ENCODE measurements at places on chromosomes 7 and 10.

DNA sequence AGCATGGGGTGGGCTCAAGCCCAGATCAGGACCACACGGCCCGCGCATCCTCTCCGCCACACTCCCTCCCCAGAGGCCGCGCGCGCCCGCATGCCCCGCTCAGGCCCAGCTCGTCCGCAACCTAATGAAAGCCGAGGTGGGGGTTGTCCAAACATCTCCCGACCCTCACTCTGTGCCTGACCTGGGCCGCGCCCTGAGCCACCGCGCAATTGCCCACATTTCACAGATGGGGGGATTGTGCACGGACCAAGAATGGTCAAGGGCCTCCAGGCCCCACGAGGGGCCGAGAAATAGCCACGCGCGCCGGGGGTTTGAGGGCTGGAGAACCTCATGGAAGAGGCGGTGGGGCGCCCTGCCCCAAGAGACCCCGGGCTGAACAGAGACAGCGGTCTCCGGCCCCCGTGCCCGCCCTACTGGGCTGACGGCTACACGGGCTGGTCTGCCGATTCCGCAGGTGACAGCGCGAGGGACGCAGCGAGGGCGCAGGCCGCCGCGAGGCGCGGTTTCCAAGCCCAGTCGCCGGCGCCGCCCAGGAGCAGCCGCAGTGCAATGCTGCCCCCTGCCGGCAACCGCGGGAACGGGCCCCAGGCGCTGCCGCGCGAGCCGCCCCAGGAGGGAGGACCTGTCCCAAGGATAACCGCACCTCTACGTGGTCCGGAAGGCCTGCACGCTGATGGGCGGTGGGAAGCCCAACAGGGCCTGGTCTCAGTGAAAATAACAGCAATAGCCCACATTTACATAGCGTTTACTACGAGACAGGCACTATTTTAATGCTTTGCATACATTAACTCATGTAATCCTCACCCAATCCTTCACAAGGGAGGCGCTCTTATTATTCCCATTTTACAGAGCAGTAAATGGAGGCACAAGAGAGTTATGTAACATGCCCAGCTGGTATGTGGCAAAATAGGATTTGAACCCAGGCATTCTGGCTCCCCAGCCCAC lies 10.5 kb upstream of the GRID1 start:
- DNase-seq, result peak; percentile 80

GRCh38 chr7:94311515-94311914 lies 83.2 kb upstream of the COL1A2 start:
- DNase-seq, result no peak

DNA sequence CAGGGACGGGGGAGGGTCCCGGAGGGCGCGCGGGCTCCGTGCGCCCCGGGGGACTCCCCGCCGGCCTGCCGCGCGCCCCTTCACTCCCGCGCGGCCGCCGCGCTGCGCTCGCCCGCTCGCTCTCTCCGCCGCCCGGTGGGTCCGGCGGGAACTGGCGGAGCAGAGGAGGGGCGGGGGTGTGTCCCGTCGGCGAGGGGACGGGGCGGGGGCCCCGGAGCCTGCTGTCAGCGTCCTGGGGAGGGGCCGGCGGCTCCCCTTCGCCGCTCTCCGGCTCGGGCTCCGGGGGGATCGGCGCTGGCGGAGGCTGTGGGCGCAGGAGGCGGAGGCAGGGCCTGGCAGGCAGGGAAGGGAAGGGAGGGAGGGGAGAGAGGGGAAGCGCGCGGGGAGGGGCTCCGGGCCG lies at the start of gene SH3PXD2A:
Gene SH3PXD2A (minus strand): TSS at position 153 of the 400 bp plus-strand sequence. CDS start 310 bp downstream, outside the sequence.
- DNase-seq, result peak; percentile 38

DNA sequence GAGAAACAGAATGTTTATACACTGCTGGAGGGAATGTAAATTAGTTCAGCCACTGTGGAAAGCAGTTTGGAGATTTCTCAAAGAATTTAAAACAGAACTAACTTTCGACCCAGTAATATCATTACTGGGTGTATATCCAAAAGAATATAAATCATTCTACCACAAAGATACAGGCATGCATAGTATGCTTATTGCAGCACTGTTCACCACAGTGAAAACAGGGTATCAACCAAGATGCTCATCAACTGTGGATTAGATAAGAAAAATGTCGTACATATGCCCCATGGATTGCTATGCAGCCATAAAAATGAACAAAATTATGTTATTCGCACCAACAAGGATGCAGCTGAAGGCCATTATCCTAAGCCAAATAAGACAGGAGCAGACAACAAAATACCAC lies 343.1 kb upstream of the KCND2 start:
- no peak for DNase-seq

GRCh38 chr7:70063371-70063770 lies 465.1 kb downstream of the AUTS2 start:
- DNase-seq, result no peak

- DNase-seq, result no peak
Measured at GRCh38 chr7:40655426-40655825, 520.6 kb downstream of the SUGCT start.

GRCh38 chr10:28594406-28594805 lies 61.5 kb downstream of the WAC start:
- no peak for DNase-seq

- DNase-seq, result no peak
Measured at GRCh38 chr10:119713744-119714483, 11.9 kb upstream of the INPP5F start.

DNA sequence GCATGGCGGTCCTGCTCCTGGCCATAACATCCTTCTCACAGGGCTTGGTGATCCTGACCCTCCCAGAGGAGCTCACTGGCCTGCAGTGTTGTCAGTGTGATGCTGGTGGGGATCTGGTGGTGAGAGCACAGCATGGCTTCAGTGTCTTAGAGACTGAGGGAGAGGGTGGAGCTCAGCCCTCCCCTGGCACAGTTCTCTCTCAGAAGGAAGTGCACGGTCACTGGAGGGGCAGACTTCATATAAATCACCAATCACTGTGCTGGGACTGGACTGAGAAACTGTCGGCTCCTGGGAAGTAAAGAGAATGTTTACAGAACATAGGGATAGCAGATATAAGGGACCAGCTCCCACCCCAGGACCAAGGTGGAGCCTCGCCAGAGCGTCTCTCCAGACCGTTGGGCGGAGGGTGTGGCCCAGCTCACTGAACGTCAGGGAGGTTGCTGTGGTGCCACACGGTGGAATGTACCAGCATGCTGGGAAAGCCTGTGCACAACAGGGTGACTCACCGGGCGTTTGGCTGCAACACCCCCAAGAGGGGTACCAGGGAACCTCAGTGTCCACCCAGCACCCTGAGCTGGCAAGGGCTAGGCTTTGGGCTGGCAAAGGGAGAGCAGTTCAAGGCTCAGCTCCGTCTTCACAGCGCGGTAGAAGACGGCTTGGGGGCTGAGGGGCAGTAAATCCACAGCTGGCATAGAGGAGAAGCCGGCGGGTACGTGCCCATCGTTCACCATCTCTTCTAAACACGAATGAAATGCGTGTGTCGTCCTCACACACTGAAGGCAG lies 8.8 kb upstream of the GET4 start:
- no peak for DNase-seq

- no peak for DNase-seq
Measured at GRCh38 chr7:22591271-22591670, 91.3 kb upstream of the STEAP1B start.

- no peak for DNase-seq
Measured at GRCh38 chr7:104967595-104967994, 46.4 kb upstream of the KMT2E start.

DNA sequence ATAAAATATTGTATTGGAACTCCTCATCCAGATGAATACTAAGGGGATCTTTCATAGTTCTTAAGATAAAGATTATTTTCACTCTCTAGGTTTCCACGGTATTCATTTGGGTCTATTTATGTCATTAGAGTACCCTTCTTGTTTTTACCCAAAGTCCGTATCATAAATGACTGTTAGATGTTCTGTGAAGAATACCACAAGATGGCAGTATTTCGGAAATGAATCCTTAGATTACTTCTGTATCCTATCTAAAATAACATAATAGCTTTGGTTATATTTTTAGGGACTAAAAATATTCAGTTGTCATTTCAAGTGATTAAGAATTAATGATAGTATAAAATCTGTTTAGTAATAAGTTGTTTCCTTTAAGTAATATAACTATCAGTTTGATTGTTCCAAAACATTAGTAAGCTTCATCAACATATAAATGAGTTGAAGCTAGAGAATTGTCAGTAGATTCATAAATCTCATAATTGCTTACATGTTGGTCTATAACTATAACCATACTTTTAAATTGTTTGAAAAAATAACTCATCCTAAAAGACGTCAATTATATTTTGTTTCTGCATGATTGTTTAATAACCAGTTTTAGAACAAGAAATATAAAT lies 337.5 kb upstream of the KCND2 start:
- no peak for DNase-seq

GRCh38 chr7:151505433-151505832 lies 14.3 kb downstream of the RHEB start:
- DNase-seq, result no peak

- DNase-seq, result no peak
Measured at GRCh38 chr7:116528008-116528789, 3.4 kb downstream of the CAV1 start.

DNA sequence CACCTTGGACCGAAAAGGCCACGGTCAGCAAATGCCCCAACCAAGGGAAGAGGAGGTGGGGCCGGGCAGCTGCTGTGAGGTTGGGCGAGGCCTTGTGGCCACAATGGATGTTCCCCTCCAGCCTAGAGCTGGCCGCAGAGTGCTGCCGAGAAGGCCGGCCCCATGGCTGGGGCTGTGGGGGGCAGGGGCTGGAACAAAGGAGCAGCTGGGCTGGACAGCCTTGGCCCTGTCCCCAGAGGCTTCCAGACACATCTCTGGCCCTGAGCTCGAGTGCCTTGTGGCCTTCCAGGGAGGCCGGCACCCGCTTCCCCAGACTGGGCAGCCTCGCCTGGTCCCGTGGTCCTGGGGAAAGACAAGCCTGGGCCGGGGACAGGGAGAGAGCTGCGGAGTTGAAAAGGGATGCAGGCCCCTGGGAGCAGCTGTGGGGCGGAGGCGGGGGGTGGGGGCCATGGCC lies 88.0 kb downstream of the PDGFA start:
- no peak for DNase-seq

DNA sequence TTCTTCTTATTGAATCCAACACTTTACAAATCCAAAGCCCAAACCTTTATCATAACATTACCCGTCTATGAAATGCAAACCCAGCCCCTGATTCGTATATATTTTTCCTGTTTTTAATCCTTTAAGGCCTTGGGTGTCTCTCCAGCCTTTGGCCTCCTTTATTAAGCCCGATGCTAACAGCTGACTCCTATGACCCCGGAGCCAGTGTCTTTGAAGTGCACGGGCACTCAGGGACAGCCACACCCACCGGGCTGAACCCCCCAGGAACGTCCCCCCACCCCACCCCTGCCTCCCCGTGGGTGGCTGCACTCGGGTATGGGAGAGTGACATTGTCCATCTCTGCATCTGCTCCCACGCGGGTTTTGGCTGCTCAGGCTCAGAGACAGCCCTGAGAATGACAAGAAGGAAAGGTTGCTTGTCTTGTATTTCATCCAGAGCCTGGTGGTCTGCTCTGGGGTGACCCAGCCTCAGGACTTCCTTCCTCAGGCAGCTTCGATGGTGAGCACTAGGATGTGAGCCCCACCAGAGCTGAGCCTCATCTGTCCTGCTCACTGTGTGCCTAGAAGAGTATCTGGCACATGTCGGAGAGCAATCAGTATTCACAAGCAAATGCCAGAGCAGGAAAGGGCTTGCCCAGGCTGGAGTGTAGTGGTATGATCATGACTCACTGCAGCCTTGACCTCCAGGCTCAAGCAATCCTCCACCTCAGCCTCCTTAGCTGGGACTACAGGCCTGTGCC lies 210.4 kb downstream of the SKIDA1 start:
- no peak for DNase-seq

- peak; percentile 27 for DNase-seq
Measured at GRCh38 chr10:8058274-8059111, 4.0 kb downstream of the GATA3 start.

DNA sequence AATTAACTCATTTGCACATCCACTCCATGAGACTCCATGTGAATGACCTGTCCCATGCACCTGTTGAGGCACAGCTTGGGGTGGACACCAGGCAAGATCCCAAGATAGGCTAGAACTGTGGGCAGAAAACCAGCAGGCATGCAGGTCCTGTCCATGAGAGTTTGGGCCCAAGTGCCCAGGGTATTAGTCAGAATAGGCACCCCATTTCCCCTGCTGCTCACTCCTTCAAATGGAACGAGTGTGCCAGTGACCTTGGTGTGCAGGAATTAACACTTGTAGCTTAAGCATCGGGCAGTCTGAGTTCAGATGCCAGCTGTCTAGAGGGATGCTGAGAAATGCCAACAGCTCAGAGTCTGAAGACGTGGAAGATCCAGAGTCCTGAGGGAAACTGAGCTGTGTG lies 254.1 kb upstream of the GLI3 start:
- DNase-seq, result no peak

GRCh38 chr10:34171957-34172527 lies 643.1 kb downstream of the PARD3 start:
- no peak for DNase-seq

- DNase-seq, result no peak
Measured at GRCh38 chr10:59279991-59280505, 82.3 kb downstream of the FAM13C start.

- no peak for DNase-seq
Measured at GRCh38 chr7:38016567-38016966, 96.1 kb downstream of the EPDR1 start.

DNA sequence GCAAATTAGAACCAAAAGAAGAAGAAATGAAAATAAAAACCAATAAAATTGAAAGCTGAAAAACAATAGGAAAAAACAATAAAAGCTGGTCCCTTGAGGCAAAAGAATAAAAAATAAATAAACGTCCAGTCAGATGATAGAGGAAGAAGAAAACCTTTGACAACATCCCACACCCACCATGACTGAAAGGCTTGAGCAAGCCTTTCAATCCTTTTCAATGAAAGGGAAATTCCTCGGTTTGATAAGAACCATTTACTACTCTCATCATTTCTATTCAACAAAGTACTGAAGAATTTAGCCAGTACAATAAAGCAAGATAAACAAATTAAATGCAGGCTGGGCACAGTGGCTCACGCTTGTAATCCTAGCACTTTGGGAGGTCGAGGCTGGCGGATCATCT lies 3.8 kb downstream of the SLC25A40 start:
- DNase-seq, result no peak

GRCh38 chr7:102400360-102400759 lies 4.2 kb downstream of the PRKRIP1 start:
- no peak for DNase-seq

DNA sequence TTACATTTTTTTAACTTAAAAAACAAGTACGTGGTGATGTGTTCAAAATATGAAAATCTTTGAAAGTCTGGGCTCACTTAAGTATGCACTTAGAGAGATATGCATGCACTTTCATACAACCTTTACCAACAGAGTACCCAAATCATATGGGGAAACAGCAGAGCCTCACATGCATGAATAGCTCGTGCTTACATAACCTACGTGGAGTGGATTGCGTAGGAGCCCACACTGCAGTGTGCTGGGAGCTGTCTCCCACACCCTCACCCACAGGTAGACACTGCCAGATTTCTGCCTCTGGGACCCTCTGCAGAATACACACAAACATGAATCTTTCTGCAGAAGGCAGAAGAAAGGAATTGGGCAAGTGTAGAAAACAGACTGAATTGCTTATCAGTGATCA lies 581 bp downstream of the CLCN1 start:
- DNase-seq, result no peak

All from activated T-cell treated with anti-CD3 and anti-CD28 coated beads, Interleukin-2, amount 50 U/mL, for 72 hours (primary cell).